Testis (tissue), 5 donors: ENCODE measurements at places on chromosomes 7 and 10.

GRCh38 chr10:66627156-66627555, 298.7 kb upstream of the LRRTM3 start:
- DNase-seq = peak; percentile 25

DNA sequence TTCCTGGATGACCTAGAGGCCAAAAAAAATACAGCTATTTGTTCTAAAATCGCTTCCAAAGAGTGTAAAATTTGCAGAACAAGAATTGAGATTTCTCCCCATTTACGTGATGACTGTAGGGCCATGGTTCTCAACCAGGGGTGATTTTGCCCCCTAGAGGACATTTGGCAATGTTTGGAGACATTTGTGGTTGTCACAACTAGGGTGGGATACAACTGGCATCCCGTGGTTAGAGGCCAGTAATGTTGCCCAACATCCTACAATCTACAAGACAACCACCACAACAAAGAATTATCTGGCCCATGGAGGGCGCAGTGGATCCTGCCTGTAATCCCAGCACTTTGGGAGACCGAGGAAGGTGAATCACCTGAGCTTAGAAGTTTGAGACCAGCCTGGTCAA, 22.8 kb upstream of the MALSU1 start:
- no peak for DNase-seq

- DNase-seq = no peak
These were observed 64.9 kb upstream of the GPR22 start for GRCh38 chr7:107404740-107405537.

DNA sequence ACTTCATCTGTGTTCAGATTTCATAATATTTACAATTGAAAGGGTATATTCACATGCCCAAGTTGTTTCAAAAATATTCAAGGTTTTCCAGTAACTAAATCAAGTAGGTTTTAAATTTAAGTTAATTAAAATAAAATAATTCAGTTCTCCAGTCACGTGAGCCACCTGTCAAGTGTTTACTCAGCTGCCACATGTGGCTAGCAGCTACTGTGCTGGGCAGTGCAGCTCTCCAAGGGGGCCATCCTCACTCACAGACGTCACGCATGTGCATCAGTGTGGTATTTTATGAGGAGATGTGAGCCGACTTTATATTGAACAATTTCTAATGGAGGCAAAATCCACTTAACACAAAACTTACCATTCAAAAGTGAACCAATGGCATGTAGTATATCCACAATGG, 69.7 kb upstream of the CAMK2B start:
- DNase-seq = no peak

- DNase-seq = no peak
These were observed 240.0 kb upstream of the NFE2L3 start for GRCh38 chr7:25911738-25912607.

DNA sequence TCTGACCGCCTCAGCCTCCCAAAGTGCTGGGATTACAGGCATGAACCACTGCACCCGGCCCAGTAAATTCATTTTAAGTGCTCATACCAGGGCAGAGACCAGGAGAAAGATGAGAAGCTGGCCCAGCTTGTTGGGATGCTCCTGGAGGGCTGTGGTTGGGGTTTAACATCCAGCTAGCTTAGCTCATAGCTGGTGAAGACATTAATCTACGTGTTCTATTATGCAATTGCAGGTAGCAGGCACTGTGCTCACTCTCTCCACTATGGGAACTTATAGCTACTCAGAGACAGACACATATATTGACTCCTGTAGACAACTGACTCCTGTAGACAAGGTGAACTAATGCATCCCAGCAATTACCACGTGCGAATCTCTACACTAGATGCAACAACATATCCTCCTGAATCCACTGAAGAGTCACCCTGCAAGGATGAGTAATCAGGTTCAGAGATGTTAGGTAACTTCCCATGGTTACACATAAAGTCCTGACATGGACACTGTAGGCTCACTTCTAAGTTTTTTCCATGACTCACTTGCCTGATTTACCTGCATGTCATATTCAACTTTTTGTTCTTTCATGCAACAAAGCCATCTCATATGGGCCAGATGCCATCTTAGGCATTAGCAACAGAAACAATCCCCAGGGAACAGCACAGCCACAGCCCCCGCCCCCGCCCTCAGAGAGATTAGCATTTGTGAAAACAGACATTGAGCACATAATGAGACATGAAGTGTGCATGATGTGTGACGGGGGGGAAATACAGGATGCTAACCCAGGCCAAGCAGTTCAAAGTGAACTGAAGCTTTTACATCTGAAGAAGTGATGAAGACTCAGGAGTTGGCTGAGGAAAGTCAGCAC, 37.2 kb downstream of the ERLIN1 start:
- no peak for DNase-seq
